Hematopoietic multipotent progenitor cell treated with erythropoietin and hydrocortisone succinate and interleukin-3 and kit ligand, for 8 days (in vitro differentiated cells): ENCODE measurements at places on chromosomes 16 and 17.

- no peak for DNase-seq
Observed at GRCh38 chr17:8048236-8048635, 9.4 kb downstream of the ALOX15B start.

GRCh38 chr16:4093495-4094126, 22.6 kb downstream of the ADCY9 start:
- no peak for DNase-seq

DNA sequence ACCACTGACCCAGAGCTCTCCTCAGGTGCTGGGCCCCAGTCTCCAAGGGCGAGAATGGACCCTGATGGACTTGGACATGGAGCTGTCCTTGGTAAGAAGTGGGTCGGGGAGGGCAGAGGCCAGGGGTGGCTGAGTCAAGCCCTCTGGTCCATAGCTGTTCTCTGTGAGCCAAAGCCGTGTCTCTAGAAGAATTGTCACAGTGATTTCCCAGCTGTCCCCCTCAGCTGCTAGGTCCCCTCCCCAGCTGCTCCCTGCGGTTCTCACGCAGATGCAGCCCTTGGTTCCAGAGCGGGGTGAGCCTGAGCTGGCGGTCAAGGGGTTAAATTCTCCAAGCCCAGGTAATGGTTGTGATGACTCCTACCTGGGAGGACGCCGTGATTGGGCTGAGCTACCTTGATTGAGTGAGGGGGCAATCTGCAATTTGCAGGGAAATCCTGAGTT, 1.3 kb upstream of the NOL3 start:
- no peak for DNase-seq

DNA sequence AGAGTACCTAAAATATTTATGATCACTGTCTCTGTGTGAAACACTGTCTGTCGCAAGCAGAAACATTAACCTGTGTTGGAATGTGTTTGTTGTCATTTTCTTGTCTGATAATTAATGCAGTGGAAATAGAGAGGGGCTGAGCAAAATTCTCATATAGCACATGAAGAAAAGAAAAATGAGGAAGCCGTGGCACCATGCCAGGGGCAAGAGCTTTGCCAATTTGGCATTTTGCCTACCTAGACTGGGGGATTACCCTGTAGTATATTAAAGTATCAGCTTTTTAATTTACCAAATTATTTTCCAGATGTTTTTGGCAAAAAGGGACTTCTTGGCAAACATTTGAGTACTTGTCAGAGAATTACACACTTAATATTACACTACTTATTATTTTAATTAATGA, 1326.6 kb upstream of the GOT2 start:
- no peak for DNase-seq

DNA sequence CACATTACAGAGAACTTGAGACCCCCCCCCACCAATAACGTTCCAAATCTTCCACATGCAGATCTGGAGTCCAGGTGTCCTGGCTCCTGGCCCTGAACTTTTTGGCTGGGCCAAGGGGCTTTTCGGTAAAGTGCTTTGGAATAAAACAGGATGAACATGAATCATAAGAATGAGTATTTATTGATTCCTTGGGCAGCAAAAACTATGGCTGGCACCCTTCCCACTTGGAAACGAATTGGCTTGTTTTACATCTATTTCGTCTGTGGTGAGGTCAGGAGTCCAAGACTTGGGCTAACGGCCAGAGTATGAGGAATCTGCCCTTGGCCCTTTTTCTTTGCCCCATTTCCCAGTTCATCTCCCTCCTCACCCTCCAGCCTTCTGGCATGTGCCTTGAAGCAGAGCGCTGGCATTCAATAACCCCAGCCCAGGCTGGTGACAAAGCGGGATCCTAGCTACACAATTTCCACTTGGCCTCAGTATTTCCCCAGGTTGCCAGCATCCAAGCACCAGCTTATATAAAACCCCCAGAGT, 4.1 kb upstream of the UBTF start:
- DNase-seq = no peak

DNA sequence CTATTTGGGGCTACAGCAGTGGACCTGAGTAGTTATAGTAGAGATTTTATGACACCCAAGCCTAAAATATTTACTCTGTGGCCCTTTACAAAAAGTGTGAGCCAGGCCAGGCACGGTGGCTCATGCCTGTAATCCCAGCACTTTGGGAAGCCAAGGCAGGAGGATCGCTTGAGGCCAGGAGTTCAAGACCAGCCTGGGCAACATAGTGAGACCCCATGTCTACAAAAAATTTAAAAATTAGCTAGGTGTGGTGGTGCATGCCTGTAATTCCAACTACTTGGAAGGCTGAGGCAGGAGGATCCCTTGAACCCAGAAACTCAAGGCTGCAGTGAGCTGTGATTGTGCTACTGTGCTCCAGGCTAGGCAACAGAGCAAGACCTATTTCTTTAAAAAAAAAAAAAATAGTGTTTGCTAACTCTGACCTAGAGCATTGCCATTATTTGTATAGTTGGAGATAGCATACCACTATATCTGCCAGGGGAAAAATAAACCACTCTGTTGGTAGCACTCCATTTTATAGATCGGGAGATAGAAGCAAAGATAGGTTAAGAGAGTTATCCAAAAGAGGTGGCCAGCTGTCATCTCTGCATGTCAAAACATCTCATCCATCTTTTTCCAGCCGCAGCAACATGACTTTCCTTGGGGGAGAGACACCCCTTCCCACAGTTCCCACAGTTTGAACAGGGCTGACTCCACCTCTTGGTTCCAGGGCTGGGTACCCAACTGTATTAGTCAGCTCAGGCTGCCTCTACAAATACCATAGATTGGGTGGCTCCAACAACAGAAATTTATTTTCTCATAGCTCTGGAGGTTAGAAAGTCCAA, 3.0 kb upstream of the ITPRIPL2 start:
- DNase-seq = no peak

DNA sequence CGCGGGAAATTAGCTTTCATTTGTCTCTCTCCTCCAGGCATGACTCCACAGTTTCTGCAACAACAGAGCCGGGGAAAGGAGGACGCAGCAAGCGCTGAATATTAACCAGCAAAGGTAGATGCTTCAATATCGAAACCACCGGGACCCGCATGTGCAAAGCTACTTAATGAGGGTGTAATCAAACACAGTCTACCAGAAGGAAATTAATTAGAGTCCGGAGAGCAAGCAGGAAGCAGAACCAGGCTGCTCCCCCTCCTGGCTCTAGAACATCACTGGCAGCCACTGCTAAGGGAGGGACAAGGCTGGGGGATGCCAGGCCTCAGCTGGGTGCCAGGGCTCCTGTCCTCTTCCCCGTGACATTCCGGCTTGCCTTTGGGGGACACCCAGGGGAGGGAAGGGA, 21.7 kb downstream of the LRRC75A start:
- DNase-seq = no peak

DNA sequence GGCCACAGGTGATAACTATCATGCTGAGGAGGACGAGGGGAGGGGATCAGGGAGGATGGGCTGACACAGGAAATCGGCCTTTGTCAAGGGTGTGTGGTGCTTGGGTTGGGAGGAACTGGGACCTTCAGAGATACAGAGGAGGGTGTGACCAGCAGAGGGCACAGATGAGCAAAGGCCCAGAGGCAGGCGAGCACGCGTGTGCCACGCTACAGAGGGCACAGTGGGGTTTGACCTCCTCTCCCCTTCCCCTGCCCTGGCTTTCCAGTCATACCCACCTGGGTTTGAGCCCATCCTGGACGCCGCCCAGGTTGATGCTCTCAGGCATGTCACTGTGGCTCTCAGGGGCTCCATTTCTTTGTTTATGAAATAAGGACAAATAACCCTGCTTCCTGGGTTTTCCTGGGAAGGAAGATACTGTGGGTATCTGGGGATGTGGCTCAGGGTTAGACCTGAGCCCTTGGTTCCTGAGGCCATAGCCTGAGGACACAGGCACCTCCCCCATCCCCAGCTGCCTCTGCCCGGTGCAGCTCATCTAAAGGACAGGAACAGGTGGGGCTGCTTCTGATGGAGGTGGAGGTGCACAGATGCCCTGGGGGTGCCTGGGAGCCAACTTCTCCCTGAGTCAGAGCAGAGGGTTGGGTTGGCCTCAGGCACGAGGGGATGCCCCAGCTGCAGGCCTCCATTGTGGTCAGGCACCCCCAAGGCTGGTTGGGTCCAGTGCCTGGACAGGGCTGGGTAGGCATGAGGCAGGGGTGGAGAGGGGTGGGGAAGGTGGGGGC, 51.8 kb downstream of the BEAN1 start:
- peak; percentile 79 for DNase-seq

GRCh38 chr17:13863436-13863835, 205.9 kb upstream of the COX10 start:
- DNase-seq = no peak

DNA sequence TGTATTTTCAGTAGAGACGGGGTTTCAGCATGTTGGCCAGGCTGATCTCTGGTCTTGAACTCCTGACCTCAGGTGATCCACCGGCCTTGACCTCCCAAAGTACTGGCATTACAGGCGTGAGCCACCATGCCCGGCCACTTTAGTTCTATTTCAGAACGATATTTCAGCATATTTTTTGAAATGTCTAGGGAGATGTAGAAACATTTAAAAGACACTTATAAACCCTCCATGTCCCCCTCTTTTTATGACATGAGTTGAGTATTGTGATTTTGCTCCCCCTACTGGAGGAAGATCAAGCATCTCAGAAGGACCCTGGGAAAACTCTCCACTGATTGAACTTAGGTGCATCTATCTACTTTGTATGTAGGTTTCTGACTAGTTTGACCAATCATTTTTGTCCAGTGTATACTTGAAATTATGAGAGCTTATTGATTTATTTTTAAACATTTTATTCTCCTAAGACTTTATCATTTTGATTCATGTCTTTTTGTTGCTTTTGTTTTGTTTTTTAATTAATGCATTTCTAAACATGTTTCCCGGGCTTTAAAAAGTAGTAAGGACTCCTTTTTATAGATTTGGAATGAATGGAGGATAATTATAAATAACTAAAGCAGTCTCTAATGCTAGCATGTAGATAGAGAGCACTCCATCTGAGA, 105.1 kb downstream of the CHD9 start:
- DNase-seq = peak; percentile 74

DNA sequence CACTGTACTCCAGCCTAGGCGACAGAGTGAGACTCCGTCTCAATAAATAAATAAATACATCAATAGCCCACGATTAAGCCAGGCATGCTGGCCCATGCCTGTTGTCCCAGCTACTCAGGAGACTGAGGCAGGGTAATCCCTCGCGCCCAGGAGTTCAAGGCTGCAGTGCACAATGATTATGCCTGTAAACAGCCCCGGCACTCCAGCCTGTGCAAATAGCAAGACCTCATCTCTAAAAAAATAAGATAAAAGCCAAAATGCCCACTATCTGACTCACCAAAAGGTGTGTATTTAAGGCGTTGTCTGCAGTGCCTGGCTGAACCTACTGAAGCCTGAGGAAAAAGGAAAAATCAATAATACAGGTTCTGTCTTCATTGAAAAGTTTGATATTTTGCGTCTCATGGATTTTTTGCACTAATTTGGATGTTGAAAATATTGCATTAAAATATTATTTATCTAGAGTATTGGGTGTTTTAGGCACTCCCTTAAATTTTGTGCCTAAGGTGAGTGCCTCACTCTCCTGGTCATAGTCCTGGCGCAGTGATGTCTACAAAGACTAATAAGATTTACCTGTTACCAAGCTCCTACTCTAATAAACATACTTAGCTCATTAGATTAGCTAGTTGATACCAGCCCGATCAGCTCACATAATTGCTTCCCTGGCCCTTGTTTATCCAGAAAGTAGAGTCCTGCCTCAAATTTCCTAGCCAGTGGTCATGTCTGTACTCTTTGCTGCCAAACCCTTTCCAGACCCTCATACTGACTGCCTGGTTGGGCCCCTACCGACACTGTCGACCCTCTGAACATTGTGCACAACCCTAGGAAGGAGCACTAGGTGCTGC, 24.7 kb upstream of the TOB1 start:
- no peak for DNase-seq

- DNase-seq = no peak
Observed at GRCh38 chr17:52048137-52048898, 110.2 kb downstream of the CA10 start.

GRCh38 chr17:30832438-30833124, 815 bp downstream of the ATAD5 start:
- peak; percentile 64 for DNase-seq

- no peak for DNase-seq
Observed at GRCh38 chr16:7511549-7512260, 179.1 kb downstream of the RBFOX1 start.

- no peak for DNase-seq
Observed at GRCh38 chr17:64470625-64471024, 21.7 kb downstream of the MILR1 start.

GRCh38 chr16:79093554-79093967, 507.0 kb downstream of the MAF start:
- peak; percentile 69 for DNase-seq

GRCh38 chr16:30526137-30526822, at the start of gene ZNF768:
Gene ZNF768, minus strand, starts transcription at chr16:30526566. Its CDS starts 153 bp downstream, at chr16:30526413.
- no peak for DNase-seq

DNA sequence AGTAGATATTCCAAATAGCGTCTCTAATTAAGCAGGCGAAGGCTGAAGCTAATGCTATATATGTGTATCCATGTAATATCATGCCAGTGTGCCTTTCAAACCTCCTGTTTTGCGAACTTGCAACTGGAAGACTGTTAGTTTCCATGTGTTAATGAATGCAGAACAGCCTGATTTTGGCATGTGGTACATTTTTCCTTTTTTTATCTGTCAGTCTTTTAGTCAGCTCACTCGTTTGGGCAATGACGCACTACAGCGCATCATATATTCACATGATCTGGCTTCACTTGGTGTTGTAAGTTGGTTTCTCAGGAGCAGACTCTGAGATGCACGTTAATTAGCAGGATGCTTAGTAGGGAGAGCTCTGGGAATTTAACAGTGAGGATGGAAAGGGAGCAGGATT, 210.4 kb upstream of the CA10 start:
- no peak for DNase-seq

DNA sequence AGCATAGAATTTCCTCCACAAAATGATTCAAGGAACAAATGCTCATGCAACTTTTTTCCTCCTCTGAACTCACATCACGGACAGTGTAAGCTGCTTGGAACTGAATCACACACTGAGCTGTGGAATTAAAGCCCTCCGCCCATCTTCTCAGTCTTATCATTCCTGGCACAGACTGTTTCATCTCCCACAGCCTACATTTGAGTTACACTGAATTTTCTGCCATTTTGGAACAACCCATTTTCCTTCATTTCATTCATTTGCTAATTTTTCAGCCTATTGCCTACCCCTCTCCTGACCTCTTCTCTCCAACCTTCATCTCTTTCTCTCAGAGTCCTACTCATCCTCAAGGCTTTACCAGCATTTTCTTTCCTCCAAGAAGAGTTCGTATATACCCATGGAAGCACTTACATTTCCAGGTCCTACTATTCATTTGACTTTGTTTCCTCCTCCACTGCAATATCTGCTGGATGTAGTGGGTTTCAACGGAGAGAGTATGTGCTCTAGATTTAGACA, 39.1 kb upstream of the TOM1L1 start:
- peak; percentile 87 for DNase-seq
